Stimulated activated CD4-positive, alpha-beta T cell treated with anti-CD3 and anti-CD28 coated beads, Interleukin-15, amount 100 ng/mL, for 1 hour (primary cell): ENCODE measurements at places on chromosomes 2 and 18.

DNA sequence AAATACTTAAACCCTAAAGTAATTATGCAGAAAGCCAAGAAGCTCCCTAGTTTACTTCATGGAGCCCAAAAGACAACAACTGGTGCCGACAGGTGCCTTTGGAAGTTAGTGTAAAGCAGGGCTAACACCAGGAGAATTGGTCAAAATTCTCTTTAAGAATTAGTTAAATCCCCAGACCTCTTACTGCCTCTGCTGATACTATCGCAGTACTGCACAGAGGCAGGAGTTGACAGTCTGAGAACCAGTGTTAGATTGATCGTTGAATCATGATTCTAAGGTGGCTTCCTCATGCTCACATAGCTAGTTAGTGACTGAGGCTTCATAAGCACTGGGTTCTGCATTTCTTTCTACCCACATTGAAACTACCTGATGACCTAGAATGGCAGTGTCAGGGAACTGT, 445.0 kb downstream of the XIRP2 start:
- no peak for DNase-seq

DNA sequence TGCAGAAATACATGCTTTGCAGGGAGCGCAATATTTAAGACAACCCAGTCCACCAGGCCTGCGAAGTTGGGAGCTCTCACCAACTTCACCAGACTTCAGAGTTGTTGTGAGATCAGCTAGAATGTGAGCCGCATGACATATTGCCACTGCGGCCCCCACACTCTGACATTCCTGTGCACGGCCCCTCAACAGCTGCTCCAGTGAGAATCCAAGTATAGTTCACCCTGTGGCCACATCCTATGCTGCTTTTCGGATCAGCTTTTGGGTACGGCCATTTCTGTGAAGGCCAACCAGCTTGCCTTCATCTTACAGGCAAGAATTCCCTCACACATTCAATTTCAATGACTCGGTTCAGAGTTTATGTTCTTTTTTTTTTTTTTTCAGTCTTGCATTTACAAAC, 177.8 kb downstream of the SOX11 start:
- DNase-seq, result no peak

DNA sequence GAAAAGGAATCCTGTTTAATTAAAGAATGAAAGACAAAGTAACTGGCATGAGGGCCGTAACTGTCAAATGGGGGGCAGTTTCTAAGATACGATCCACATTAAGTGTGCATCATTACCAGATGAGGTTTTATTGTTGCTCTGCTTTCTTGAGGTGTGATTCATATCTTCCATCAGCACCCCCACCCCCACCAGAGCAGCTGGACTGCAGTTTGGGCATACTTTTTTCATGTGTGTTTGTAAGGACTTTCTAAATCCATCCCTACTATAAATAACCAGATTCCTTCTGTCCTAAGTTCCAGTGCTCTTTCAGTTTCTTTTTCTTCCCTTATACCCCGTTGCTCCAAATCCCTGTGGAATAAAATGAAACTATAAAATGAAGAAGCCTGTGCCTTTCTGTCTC, 142.1 kb downstream of the CDCA7 start:
- no peak for DNase-seq

GRCh38 chr2:197915548-197916265, 111.3 kb downstream of the PLCL1 start:
- DNase-seq, result no peak

DNA sequence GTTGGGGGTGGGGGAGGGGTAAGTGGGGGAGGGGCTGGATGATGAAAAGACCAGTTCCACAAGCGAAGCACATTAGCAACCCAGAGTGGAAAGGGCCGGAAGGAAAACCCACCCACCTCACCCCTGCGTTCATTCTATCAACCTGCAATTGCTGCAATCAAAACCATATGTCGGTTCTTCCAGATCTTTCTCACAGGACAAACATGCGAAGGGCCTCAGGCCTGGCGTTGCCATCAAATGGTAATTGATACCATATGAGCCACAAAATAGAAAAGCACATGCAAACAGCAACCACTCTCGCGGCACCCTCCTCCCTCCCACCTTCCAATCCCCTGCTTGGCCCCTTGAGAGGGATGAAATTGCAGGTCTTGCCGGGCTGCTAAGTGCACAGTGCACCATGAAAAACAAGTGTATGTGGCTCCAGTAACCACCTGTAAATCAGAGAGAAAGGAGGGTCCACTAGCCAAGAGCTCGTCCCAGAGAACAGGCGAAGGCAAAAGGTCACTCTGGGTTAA, 287.5 kb downstream of the TCF4 start:
- no peak for DNase-seq

GRCh38 chr2:66579186-66580126, 144.5 kb downstream of the MEIS1 start:
- no peak for DNase-seq

- no peak for DNase-seq
Observed at GRCh38 chr2:63189026-63189425, 138.4 kb downstream of the OTX1 start.

DNA sequence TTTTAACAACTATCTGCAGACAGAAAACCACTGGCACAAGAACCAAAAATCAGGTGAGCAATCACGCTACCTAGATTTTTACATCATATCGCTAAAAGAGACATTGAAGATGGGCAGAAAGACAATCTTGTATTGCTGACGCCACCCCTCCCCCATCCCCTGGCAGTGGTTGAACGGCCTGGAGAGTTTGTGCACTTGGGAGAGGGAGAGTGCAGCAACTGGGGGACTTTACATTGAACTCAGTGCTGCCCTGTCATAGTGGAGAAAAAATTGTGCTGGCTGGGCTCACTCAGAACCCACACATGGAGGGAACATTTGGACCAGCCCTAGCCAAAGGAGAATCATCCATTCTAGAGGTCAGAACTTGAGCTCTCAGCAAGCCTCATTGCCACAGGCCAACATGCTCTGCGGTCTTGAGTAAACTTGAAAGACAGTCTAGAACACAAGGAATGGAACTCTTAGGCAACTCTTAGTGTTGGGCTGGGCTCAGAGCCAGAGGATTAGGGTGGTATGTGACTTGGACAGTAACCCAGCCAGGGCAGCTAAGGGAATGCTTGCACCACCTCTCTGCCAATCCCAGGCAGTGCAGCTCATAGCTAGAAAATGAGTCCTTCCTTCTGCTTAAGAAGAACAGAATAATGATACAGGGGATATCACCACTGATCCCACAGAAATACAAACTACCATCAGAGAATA, 220.0 kb upstream of the CYP26B1 start:
- DNase-seq, result no peak

DNA sequence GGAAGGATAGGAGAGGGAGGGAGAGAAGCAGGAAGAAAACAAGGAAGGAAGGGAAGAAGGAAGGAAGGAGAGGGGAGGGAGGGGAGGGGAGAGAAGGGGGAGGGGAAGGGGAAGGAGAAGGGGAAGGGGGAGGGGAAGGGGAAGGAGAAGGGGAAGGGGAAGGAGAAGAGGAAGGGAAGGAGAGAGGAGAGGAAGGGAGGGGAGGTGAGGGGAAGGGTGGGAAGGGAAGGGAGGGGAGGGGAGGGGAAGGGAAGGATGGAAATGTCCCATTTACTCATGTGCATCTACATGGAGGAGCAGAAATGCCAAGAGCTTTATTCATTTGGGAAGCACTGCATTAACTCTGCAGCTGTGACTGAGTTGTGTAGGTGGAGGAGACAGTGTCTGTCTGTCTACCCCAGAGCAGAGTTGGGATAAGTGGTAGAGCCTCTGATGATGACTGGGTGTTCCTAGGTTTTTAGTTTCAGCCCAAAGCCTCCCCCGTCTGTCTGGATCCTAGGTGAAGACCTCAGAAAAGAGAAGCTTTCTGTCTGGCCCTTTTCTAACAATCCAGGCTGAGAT, 131.3 kb downstream of the COL6A3 start:
- no peak for DNase-seq

DNA sequence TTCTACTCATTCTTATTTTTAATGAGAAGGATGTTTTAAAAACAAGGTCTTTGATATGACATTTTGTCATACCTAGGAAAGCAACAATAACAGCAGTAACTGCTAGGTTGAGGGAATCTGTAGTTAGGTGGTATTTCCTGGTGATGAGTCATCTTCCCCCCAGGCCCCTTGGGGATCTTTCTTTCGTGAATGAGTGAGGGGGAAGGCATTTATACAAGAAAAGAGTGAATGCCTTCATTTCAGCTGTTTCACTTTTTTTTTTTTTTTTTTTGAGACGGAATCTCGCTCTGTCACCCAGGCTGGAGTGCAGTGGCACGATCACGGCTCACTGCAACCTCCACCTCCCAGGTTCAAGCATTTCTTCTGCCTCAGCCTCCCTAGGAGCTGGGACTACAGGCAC, 108.6 kb downstream of the MAP4K4 start:
- DNase-seq, result no peak

- DNase-seq, result no peak
Observed at GRCh38 chr2:204545861-204546735, 823 bp downstream of the PARD3B start.

DNA sequence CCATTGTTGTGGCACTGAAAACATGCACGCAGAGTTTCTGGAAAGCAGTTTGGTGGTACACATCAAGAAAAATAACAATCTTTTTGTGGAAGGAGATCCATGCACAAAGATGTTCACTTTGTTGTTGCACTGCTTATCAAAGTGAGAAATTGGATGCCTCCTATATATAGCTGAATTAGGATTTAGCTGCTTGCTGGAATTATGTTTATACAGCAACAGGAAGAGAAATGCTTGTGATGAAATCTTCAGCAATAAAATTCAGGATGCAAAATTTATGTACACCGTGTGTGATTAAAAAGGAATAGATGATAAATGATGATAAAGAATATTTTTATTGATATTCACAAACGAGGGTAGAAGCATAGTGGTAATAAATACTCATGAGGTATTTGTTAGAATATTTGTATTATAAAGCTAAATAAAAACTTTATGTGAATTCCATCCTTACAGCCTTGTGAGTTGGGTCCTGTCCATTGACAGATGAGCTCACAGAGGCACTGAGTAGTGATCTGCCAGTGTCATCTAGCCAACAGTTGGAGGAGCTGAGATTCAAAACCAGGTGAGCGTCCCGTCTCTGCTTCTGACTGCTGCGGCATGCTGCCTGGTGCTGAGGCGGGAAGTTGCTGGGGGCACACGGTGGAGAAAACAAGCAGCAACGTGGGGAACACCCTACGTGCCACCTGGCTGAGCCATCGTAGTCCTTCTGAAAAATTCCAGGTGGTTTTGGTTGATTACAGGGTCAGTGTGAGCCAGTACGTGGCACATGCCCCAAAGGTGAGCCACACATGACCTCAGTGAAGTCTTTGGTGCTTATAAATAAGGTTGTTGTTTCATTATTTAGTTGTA, 80.2 kb downstream of the ASAP2 start:
- DNase-seq, result no peak

GRCh38 chr2:178478130-178478438, 316 bp downstream of the FKBP7 start:
- DNase-seq, result no peak

- no peak for DNase-seq
Observed at GRCh38 chr2:158391876-158392275, 64.7 kb downstream of the CCDC148 start.

- DNase-seq, result no peak
Observed at GRCh38 chr2:32963941-32964340, 17.2 kb downstream of the LTBP1 start.

GRCh38 chr2:19282305-19282704, 76.1 kb downstream of the OSR1 start:
- DNase-seq, result no peak

DNA sequence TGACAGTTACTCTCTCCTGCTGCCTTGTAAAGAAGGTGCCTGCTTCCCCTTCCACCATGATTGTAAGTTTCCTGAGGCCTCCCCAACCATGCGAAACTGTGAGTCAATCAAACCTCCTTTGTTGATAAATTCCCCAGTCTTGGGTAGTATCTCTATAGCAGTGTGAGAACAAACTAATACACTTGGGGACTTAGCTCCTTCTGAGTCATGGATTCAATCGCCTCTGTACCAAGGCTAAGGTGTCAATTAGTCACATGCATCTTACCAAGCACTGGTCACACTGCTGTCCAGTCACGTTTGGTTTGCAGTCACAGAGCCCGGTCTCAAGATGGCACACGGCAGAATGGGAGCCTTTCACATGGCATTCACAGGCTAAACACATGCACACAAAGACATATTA, 100.6 kb downstream of the LAMA1 start:
- DNase-seq, result no peak

- no peak for DNase-seq
Observed at GRCh38 chr2:8030573-8031303, 651.1 kb upstream of the ID2 start.

GRCh38 chr18:56575819-56576663, 62.4 kb downstream of the TXNL1 start:
- DNase-seq, result no peak

DNA sequence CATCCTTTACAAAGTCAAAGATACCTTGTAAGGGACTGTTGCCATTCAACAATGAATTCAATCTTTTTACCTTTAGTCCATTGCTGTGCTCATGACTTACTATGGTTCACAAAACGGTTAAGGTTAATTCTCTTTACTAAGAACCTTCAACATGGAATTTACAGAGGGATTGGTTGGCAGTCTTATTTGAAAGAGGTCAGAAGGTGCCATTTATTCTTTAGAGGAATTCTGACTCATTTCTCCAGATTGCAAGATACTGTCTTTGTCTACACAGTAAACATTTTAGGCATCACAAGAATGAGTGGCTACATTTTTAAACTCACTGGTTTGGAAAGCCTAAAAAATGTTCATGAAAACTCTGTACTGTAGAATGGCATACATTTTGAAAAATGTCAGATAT, 17.4 kb downstream of the KCNH7 start:
- DNase-seq, result no peak

GRCh38 chr2:20371323-20372025, 20.8 kb upstream of the PUM2 start:
- no peak for DNase-seq

- no peak for DNase-seq
Observed at GRCh38 chr2:1544478-1545069, 131.3 kb downstream of the TPO start.

GRCh38 chr2:26988058-26988860, 17.8 kb downstream of the MAPRE3 start:
- DNase-seq, result no peak

DNA sequence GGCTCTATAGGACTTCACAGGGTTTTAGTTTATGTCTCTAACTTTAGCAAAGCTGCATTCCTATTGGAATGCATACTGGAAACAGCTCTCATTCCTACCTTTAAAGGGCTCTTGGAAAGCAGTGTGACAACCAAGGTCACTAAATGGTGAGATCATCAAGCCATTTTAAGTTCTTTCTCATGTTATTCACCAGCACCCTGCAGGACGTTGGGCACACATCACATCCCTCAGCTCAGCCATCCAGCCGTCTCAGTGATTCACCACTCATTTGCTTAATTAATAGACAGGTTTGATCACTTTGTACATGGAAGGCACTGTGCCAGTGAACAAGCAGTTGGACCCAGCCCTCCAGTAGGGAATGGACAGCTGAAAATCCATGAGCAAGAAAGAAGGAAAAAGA, 32.2 kb upstream of the RBM44 start:
- no peak for DNase-seq

- no peak for DNase-seq
Observed at GRCh38 chr18:69774831-69775230, 172.8 kb downstream of the CD226 start.

GRCh38 chr2:102667072-102667471, 47.7 kb downstream of the SLC9A2 start:
- DNase-seq, result no peak

- DNase-seq, result no peak
Observed at GRCh38 chr2:30641765-30642345, 165.4 kb downstream of the CAPN13 start.

- DNase-seq, result no peak
Observed at GRCh38 chr2:151862700-151863099, 34.5 kb upstream of the ARL5A start.

- no peak for DNase-seq
Observed at GRCh38 chr2:9820020-9820973, 23.0 kb upstream of the TAF1B start.
